DMS 273 treated with DMSO at 0.1 percent for 48 hours (cell line): ENCODE measurements at places on chromosomes 1 and 21.
A peak's percentile ranks its signal among the peaks of the same experiment; 100 is the strongest.

GRCh38 chr1:112143871-112144441 lies 154.5 kb upstream of the KCND3 start:
- DNase-seq, result no peak

GRCh38 chr1:55378582-55378981 lies 163.4 kb upstream of the USP24 start:
- no peak for DNase-seq

- DNase-seq, result no peak
These were observed 3.6 kb upstream of the BACH1 start for GRCh38 chr21:29295066-29295650.

DNA sequence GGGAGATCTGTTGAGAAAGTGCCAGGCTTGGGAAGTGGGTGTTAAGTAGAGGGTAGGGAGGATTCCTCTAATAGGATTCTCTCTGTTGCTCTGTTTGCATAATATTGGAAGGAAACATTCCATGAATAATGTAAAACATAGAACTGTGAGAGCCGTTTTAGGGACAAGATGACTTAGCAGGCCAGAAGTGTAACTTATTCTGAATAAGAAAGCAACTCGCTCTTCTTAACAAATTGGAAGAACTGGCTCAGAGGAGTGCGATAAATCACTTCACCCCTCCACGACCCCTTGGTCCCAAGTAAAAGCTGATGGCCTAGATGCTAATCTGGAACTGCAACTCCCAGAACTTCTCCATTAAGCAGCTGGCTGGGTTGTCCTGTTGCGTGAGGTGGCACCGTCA lies 19.1 kb downstream of the SIM2 start:
- DNase-seq, result no peak

DNA sequence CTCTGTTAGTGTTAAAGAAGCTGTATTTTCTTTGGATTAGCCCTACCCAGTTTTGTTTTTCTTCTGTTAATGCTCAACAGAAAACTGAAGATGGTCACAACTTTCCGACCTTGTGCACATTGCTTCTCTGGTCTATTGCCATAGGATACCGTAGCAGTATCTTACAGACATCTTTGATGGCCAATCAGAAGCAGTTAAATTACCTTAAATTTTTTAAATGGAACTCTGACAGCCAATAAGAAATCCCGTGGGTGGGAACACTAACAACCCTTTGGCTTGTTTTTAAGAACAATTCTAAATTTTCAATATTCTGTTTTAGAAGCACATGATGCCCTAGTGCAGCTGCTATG lies 17.2 kb downstream of the NFYC start:
- DNase-seq, result peak; percentile 100

GRCh38 chr1:227939791-227940771 lies 7.7 kb downstream of the WNT9A start:
- no peak for DNase-seq

GRCh38 chr1:217527151-217527550 lies 103.7 kb downstream of the GPATCH2 start:
- DNase-seq, result no peak

- DNase-seq, result no peak
These were observed 59.7 kb downstream of the UBE2T start for GRCh38 chr1:202282025-202282371.

DNA sequence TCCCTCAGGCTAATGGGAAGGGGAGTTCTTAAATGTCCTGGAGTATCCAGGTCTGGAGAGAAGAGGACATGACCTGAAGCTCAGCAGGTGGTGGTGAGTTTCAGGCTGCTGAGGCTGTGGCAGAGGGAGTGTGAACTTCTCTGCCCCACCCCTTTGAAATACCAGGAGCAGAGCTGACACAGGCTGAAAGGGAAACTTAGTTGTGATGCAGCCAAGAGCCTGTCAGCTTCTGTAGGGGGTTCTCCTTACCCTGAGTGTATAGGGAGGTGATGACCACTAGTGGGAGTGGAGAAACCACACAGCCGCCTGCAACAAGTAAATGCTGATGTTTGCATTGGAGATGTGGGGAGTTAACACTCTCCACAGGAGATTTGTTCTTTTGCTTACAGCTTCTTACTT lies 152.3 kb downstream of the FCRL5 start:
- no peak for DNase-seq

GRCh38 chr1:236172041-236172579 lies 29.8 kb downstream of the GPR137B start:
- DNase-seq, result no peak

- no peak for DNase-seq
These were observed 30.5 kb upstream of the COA6 start for GRCh38 chr1:234342774-234343173.

- no peak for DNase-seq
These were observed 32.4 kb downstream of the EIF2D start for GRCh38 chr1:206579747-206580437.
